ENCODE measurements at places on chromosomes 5 and 9. TPM values are rescaled to one million over a fixed set of nuclear protein-coding genes. Genes with fewer than 3 reads are reported as not detected.

ARHGEF37 gene
- 6.3 TPM for total RNA-seq

C5orf58 gene
- total RNA-seq: not detected

MCC gene
- 59.5 TPM for total RNA-seq

GOLM1 gene
- 69.3 TPM for total RNA-seq

DOCK8 gene
- 0.36 TPM for total RNA-seq

LARP1 gene
- total RNA-seq: 65.6 TPM

ZFYVE16 gene
- total RNA-seq: 11.9 TPM

SLC6A18 gene
- total RNA-seq: not detected

VAV2 gene
- total RNA-seq: 14.3 TPM

GPX3 gene
- total RNA-seq: 15.9 TPM

FAM153A gene
- total RNA-seq: not detected

BTNL3 gene
- total RNA-seq: not detected

PRDM9 gene
- total RNA-seq: not detected

PIP5KL1 gene
- total RNA-seq: 16.4 TPM

SPINK7 gene
- total RNA-seq: not detected

PKN3 gene
- 9.7 TPM for total RNA-seq

C9orf153 gene
- not detected for total RNA-seq

GMCL2 gene
- total RNA-seq: not detected

KIAA0825 gene
- total RNA-seq: 2.3 TPM

MELK gene
- total RNA-seq: 12.5 TPM

SHISAL2B gene
- not detected for total RNA-seq

FAM200C gene
- 1.1 TPM for total RNA-seq

PCDHA10 gene
- not detected for total RNA-seq

EPB41L4A gene
- total RNA-seq: 7.0 TPM

SPINK13 gene
- total RNA-seq: not detected

PDLIM4 gene
- total RNA-seq: 19.4 TPM

RIC1 gene
- total RNA-seq: 29.6 TPM

Data from cardiac atrium fibroblast (primary cell).